ENCODE measurements at places on chromosomes 4 and X. TPM values are rescaled to one million over a fixed set of nuclear protein-coding genes. Genes with fewer than 3 reads are reported as not detected.

DNA sequence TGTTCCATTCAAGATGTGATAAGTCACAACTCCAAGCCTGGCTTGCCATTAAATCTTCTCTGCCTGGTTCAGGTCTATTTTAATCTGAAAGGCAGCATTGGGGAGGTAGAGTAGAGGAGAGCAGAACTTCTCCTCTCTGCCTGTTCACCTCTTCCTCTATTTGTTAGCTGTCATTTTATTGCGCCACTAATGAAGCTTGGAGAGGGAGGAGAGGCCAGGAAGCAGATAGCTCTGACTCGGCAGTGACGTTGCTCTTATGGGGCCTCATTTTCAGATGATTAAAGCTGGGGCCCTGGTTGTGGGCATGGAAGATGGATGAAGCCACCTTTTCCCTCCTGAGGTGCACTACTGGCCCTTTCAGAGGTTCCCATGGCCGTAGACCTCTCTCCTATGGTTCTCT is 207.3 kb downstream of the MID1IP1 start:
- no peak for DNase-seq

GRCh38 chrX:49232525-49232924 is 615 bp downstream of the CACNA1F start:
- no peak for DNase-seq

GRCh38 chr4:105196523-105197145 is 50.0 kb downstream of the TET2 start:
- no peak for DNase-seq

The STARD8 gene
- 2.1 TPM for total RNA-seq

The SGMS2 gene
- total RNA-seq, result 45.8 TPM

The FAM200B gene
- 36.1 TPM for total RNA-seq
